ENCODE measurements at places on chromosomes 7 and 10.
A peak's percentile ranks its signal among the peaks of the same experiment; 100 is the strongest.

- no peak for DNase-seq
Observed at GRCh38 chr7:158802535-158803366, 26.6 kb downstream of the ESYT2 start.

GRCh38 chr10:1674501-1674900 lies 62.8 kb downstream of the ADARB2 start:
- DNase-seq = no peak

DNA sequence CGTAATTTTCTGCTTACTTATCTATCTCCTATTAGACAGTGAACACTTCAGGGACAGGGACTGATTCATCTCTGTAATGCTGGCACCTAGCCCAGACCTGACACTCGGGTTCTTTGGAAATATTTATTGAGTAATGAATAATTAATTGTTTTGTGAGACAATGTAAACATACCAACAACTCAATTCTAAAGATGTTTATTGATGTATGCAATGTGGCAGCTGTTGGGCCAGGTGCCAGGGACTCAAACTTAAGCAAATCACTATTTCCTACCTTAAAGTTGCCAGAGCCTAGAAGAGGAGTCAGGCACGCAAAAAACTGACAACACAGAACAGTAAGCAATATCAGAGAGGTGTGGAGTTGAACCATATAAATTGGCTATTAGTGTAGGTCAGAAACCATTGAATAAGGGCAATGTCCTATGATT lies 63.6 kb upstream of the BMPER start:
- no peak for DNase-seq

DNA sequence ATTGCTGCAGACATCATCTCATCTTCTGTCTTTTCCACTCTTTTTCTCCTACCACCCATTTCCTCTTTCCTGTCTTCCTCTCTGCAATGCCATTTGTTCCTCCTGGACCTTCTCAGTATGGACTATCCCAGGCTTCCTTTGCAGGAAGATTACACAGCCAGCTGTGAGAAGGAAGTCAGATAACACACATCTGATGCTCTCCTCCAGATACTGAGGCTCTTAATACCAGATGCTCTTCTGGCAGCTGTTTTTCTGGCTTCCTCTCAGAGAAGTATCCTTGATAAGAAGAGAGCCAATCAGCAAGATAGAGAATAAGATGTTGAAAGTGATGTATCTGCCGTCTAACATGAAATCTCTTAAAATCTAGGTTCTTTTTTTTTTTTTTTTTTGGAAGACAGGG lies 14.4 kb downstream of the KIAA1217 start:
- DNase-seq = no peak

DNA sequence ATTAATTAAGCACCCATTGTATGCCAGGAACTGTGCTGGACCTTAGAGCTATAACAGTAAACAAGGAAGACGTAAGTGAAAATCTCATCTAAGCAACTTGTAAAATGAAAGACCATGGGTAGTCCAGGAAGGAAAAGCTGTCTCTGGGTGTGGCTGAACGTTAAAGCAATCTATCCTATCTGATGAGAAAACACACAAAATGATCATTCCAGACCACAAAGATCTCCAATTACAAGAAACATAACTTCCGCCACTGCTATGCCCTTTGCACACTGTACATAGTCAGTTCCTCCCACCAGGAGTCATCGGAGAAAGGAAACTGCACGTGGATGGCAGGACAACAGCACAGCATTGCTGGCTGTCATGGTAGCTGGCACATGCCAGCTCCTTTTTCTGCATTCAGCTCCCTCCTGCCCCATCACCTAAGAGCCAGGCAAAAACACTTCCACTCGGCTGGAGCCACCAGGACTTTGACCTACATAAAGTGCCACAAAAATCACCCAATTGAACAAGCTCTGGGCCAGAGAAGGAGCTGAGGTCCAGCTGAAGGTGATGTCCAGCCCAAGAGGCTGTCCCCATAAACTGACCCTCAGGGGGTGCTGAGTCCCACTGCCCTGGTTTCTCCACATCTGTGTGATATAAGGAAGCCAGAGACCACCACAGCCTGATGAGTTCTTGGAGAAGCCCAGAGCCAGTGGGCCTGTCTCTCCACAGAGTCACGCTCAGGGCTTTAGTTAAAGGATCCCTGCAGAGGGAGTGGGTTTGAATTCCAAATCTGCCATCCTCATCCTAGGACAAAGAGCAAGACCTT lies 56.4 kb downstream of the STEAP1B start:
- peak; percentile 69 for DNase-seq

- no peak for DNase-seq
Observed at GRCh38 chr10:113534423-113534822, 18.4 kb upstream of the HABP2 start.

DNA sequence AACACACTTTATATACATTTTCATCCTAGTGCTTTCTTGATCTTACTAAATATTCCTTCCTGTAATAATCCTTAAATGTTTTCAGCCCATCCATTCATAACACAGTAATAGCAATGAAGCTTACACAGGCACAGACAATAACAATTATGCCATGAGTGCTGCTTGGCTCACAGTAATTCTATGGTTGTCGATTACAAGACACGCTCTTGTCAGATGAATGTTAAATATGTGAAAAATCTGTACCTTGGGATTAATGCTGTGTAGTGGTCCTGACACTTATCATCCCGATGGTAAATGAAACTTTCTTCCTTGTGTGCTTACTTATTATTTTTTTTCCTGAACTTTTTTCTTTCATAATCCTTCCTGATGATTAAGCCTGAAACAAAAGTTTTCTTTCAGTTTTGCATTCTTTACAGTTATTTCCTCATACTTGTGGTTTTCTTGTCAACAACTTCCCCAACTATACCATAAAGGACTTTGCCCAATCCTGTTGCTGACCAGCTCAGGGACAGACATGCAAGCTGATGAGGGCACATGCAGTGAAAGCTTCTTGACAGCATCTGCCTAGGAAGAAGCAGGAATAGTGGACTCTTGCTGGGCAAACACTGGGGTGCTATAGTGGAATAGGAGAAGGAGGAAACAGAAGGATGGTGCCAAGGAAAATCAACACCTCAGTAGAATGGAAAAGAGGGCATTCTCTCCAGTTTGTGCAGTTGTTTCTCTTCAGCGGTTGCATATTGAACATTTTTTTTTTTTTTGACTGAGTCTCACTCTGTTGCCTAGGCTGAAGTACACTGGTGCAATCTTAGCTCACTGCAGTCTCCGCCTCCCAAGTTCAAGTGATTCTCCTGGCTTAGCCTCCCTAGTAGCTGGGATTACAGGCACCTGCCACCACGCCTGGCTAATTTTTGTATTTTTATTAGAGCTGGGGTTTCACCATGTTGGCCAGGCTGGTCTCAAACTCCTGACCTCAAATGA lies 6.7 kb upstream of the MGAM2 start:
- peak; percentile 37 for DNase-seq

- peak; percentile 92 for DNase-seq
Observed at GRCh38 chr7:2886900-2887299, 42.8 kb upstream of the GNA12 start.

DNA sequence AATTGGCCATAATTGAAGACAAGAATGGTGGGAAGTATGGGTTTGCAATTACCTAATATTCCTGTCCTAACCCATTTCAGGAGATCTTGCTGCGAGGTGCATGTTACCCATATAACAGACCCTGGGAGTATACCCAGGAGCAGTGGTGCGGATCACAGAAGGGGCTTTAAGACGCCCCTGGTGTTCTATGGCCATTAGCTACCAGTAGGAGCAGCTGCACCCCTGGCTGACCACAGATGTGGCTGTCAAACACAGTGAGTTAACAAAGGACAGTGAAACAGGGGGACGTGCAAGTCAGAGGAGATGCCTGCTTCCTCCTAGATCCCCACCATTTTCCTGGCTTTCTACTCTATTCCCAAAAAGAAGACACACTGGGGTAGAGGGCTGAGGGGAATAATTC lies 25.2 kb downstream of the AOC1 start:
- no peak for DNase-seq

- DNase-seq = no peak
Observed at GRCh38 chr7:70557338-70557737, 574.6 kb upstream of the GALNT17 start.

GRCh38 chr10:53690524-53691240 lies 918.1 kb upstream of the MBL2 start:
- DNase-seq = no peak

DNA sequence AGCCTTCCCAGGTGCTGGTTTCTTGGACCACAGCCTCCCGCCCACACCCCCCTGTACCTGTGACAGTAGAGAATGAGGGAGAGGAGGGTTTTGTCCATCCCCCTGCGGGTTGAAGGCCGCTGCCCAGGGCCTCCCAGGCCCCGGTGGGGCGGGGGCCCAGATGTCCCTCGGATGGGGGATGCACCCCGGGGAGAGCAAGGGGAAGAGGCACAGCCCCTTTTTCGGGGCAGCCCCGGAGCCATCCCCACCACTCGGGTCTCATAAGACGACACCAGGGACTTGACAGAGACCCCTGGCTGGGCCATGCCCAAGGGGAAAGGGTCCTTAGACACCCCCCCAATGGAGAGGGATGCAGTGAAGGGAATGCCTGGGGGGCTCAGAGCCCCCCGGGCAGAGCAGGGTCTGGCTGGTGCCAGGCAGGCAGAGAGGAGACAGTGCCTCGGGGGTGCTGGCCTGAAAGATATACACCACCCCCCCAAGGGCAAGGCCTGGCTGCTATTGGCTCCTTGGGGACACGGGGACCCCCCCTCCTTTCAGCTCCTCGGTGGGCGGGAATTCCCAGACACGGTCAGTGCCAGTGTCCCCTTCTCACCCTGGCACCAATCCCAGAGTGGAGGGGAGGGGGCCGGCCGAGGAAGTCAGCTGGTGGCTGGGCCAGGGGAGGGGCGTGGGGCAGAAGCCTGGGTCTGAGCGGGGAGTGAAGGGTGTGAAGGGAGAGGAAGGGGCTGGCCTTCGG lies 3.7 kb upstream of the SPACDR start:
- no peak for DNase-seq

GRCh38 chr10:76935941-76936613 lies 701.5 kb downstream of the KCNMA1 start:
- DNase-seq = no peak

DNA sequence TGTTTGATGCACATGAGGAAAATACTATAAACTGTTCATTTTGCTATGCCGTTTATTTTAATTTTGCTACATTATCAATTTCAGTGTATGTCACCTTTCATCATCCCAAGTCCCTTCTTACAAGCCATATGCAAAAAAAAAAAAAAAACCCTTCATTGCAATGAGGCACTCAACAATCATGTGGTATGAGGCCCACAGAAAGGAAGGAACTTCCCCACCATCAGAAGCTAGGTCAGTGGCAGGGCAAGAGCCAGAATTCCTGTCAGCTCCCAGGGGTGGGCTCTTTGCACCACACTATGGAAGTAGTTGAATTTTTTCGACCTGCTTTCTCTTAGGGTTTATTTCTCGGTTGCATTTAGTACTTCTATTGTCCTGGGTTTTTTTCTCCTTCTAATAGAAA lies 75.4 kb downstream of the NOC3L start:
- DNase-seq = no peak

- DNase-seq = no peak
Observed at GRCh38 chr10:74190494-74190893, 39.5 kb downstream of the ADK start.

GRCh38 chr7:36736090-36736898 lies 12.0 kb upstream of the AOAH start:
- DNase-seq = no peak

DNA sequence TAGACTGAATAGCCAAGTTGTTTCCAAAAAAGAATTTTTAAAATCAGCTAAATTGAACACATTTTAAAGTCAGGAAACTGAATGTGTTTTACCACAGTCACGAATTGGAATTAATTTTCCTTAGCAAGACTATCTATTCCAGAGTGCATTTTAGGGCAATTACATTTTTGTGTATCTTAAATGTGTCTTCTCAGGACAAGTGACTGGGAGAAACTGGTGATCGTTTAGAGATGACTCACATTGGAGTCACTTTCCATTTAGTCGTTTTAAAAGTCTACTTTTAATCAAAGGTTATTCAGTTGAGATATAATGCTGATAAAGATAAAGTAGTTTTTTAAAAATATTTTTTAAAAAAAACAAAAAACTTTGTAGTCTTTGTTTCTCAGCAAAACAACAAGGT lies 191.7 kb upstream of the SLC26A5 start:
- DNase-seq = no peak

- no peak for DNase-seq
Observed at GRCh38 chr7:53602817-53603418, 567.5 kb downstream of the POM121L12 start.

DNA sequence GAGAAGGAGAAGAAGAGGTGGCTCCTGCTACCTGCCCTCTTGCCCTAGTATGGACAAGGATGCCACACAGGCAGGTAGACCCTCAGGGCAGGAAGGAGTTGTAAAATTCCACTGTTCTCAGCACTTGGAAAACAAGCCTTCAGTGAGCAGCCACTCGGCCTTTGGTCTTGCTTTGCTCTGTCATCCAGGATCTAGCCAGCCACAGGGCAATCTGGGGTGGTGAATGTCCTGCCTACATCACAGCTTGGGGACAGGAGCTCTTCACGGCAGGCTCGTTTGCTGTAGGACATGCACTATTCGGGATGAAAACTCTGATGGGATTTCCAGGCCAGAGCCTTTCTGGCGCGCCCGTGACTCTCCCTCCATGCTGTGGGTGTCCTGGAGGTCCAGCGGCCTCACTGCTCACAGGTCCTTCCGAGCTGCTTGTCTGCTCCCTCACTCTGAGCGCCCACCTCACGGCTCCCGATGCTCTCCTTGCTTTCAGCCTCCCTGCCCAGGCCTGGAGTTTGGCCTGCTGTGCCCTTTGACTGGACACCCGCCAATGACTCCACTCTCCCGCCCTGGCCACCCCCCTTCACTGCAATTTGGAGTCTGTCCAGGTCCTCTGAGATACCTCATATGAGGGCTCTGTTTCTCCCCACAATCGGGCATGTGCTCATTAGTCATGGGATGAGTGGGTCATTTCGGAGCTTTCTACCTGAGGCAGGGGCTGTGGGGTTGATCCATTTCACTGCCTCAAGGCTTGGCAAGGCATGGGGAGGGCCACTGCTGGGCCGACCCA lies 227.2 kb upstream of the GRB10 start:
- DNase-seq = no peak

- DNase-seq = no peak
Observed at GRCh38 chr10:14262836-14263425, 67.8 kb downstream of the FRMD4A start.

DNA sequence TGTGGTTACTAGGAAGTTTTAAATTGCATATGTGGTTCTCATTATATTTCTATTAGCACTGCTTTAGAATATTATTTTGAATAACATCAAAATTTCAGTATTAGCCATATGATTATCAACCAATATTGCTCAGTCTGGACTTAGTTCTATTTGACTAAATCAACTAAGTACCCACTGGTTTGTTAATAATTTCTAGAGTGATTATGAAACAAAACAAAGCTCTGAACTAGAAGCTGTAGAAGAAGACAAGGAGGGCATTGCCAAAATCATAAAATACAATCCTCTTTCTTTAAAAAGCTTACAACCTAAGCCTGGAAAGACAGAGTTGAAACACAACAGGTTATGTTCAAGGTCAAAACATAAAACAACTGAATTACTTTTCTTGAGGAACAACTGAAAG lies 204.7 kb downstream of the KMT2C start:
- no peak for DNase-seq

GRCh38 chr7:126839624-126840023 lies 413.1 kb downstream of the GRM8 start:
- no peak for DNase-seq

- DNase-seq = no peak
Observed at GRCh38 chr10:91215384-91215783, 5.1 kb upstream of the PCGF5 start.

GRCh38 chr7:76380623-76380966 lies 21.8 kb upstream of the YWHAG start:
- no peak for DNase-seq
